ENCODE measurements at places on chromosomes 11 and 22.

DNA sequence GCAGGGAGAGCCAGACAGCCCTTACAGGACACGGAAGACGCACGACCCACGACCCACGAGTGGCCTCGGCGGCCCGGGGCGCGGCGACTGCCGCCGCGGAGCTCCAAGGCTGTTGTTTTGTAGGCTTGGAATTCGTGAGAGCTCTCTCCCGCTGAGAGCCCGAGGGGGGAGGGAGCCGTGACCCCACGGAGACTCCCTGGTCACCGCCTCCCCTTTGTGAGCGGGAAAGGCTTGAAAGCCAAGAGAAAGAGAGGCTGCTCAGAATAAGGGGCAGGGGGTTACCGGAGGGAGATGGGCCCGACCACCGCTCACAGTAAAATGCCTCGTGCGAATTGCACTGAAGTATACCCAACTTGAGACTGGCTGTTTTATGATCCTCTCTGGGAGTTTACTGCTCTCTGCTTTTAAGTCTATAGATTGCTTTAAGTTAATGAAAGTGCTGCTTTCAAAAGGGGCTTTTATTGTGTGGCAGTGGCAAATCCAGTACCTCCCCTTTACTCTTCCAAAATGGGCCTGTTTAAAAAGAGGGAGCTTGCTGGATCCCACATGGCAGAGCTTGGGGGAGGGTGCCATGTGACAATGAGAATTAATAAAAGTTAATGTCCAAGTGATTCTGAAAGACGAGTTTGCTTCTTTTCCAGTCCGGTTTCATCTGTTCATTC lies 2.9 kb downstream of the PKNOX2 start:
- no peak for DNase-seq

DNA sequence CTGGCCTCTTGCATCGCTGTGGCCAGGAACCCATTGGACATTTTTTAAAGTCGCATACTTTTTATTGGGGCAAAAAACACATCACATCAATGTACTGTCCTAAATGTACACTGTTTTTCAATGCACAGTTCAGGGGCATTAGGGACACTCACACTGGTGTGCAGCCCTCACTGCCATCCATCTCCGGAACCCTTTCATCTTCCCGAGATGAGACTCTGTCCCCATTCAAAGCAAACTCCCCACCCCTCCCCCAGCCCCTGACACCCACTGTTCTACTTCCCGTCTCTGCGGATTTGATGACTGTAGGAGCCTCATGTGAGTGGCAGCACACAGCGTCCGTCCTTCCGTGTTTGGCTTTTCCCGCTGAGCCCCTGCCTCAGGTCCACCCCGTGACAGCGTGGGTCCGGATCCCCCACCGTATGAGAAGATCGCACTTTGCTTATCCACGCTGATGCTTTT lies 41.8 kb upstream of the TH start:
- peak; percentile 30 for DNase-seq

DNA sequence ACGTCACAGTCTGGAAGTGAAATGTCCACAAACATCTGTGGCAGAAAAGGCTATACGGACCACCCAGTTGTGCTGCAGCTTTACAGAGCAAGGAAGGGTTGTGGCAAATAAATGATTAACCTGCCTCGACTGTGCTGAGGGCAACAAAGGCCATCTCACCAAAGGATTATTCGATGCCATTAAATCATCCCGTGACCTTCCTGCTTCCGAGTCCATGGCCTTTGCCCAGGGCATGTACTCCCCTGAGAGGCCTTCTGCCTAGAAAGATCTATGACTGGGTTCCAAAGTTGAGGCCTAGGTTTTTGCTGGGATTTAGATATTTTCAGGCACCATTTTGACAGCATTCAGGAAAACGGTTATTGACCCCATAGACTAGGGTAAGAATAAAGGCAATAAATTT lies 9.2 kb downstream of the CDPF1 start:
- no peak for DNase-seq

DNA sequence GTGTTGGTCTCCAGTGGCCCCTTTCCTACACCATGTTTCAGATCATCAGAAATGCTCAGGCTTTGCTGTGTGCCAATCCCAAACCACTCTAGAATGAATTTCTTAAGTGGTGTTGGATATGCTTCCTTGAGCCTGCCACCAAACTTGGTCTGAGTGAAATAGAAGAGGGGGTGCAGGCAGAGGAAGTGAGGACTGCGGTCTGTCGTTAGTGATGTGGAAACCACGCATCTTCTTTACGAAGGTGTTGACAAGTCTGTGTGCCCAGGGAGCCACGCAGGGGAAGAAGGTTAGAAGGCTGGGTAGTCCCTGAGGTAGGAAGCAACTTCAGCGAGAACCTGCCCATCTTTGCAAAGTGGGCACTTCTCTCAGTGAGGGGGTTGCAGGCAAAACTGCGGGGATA lies 187.4 kb upstream of the NAV2 start:
- DNase-seq = no peak

DNA sequence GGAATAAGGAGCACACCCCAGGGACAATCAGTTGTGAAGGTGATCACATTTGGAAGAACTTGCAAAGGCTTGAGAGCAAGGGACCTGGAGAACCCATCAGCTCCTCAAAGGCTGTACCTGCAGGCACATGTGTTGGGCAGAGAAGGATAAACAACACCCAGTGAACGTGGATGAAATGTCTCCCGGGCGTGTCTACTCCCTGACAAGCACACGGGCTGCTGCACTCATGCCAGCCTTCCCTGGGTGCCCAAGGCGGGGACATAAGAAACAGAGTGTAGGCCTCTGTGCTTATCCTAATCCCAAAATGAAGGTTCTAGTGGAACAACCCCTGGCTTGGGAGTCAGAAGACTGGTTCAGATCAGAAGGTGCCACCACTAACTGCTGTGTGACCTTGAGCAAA lies 46.7 kb downstream of the DSCAML1 start:
- DNase-seq = no peak

DNA sequence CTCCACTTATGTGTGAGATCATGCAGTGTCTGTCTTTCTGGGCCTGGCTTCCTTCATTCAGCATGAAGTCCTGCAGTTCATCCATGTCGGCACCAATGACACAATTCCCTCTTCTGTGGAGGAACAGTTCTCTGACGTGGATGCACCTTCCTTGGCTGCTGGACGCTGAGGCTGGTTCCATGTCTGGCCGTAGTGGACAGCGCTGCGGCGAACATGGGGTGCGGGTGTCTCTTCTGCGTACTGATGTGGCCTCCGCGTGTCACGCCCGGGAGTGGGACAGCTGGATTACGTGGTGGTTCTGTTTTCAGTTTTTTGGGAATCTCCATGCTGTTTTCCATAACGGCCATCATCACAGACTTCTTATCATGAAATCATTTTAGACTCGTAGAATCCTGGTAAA lies 16.9 kb upstream of the MUC2 start:
- DNase-seq = no peak

DNA sequence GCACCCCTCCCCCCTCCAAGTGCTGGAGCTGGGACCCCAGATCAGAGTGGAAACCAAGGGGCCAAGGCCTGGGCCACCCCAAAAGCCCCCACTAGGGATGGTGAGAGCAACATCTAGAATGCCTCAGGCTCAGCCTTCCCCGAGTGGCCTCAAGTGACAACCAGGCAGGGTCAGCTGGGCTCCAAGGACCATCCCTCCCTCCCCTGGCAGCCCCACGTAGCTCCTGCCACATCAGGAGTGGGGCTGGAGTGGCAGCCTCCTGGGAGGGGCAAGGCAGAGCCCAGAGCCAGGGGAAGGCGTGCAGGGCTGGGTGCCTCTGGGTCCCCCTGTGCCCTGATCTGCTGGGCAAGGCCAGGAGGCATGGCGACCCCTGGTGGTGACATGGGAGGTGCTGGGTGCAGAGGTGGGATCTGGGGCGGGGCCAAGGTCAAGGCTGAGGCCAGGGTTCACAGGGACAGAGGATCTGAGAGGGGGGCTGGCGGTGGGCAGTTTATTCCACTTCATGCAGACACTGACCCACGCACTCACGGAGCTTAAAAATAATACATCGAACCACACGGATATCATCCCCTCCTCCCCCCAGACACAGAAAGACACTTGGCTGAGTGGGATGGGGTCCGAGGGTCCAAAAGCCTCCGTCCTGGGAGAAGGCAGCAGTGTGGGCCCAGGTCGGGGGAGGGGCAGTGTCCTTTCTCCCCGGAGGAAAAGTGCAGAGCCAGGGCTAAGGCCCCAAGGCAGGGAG lies 15.8 kb upstream of the EHD1 start:
- DNase-seq = peak; percentile 87

DNA sequence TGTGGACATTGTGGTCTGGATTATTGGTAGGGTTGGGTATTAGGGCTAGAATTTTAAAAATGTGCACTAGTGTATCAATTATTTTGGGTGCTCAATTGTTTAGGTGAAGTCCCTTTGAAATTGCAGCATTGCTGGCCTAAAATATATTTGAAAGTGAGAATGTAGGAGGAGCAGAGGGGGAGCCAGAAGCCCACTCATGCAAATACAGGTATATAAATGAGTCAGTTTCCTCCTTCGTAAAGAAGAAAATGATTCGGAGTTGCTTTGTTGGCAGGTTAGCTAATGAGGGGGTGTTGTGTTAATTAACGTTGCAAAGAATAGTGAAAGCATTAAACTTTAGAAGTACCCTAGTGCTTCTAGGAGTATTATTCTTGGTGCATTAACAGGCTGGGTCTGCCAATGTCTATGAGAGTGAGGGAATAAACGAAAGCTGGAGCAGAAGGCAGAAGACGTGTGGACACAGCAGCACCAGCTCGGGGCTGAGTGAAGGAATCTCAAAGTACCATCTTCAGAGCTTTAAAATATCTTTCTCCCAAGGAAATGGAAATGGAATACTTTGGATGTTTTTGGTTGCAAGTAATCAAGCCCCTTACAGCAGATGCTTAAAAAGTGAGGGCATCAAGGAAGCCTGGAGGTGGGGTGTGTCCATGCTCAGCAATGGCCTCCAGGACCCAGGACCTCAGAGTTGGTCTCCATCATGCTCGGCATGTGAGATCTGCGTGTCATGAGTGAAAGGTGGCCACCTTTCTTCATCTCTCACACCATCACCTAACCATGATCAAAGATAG lies 522.9 kb downstream of the NTM start:
- no peak for DNase-seq

DNA sequence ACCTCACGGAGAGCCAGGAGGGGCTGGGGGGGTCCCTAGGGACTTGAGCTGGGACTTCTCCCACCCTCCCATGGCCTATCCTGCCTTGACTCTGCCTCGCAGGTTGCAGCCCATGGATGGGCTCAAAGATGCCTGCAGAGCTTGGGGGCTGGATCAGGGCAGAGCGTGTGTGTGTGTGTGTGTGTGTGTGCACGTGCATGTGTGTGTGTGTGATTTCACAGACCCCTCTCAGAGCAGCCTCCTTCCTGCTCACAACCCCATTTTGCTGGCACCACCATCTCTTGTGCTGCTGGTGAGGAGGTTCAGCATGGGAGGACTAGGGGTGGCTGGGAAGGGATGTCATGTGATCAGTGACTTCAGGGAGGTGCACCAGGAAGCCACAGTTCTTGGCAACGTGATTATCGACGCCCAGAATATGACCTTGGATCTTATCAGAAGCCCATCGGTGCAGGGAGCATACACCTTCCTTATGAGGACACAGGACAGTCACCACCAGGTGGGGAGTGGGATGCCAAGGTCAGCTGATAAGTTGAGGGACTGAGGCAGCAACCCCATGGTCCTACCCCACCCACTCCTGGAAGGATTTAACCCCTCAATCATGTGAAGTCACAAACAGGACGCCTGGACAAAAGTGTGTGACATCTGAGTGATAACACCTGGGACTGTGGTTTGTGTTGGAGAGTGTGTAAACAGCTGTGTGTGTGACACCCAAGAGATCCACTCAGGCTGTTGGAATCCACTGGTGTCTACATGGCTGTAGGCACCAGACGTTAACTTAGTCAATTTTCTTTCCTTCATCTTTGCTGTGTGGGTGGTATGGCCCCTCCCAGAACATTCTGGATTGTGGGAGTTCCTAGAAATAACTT lies 1.8 kb upstream of the NAALADL1 start:
- no peak for DNase-seq

DNA sequence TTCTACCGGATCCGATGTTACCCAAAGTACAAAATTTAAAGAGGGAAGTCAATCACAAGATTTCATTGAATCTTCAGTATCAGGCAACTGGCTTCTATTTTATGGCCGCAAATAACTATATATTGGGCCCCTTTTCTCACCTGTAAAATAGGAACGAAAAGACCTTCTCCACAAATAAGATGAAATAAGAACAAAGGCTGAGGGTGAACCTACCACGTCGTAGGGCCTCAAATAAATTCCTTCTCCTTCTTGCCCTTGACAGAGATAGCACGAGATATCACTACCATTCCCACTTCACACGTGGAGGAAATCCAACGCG lies 794 bp upstream of the EMSY start:
- no peak for DNase-seq

DNA sequence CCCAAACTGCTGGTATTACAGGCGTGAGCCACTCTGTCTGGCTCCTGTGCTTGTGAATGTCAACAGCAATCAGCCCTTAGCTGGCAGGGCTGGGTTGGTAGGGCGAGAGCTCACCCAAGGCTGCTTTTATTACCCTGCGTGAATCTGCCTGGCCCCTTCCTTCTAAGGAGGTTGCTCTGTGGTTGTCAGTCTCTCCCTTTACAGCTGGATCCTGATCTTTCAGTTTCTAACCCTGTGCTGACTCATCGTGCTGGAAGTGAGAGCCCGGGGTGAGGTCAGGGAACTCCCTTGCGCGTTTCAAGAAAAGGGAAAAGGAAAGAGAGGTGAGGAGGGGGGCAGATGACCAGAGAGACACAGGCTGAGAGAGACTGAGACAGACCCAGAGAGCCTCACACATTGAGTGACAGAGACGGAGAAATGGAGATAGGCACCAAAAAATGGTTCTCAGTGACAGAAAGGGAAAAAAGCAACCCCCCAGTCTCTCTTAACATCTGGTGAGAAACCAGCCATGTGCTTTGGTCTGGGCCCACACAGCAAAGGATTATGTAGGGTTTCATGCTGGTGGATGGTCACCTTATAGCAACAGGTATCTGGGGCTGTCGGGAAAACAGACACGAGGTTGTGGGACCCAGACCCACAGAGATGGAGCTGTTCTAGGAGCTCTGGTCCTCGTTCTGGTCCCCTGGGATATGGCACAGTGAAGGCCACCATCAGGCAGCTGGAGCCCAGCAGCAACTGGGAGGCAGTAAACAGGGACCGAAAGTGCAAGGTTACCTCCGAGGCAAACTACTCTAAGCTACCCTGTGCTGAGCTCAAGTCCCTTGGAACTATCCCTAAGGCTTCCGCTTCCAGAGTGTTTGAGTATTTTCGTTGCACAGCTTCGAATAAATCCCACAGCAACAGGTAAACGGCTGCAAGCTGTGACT lies 2.5 kb downstream of the TCN2 start:
- no peak for DNase-seq

- DNase-seq = no peak
These were observed 344.3 kb downstream of the AASDHPPT start for GRCh38 chr11:106421676-106422292.

DNA sequence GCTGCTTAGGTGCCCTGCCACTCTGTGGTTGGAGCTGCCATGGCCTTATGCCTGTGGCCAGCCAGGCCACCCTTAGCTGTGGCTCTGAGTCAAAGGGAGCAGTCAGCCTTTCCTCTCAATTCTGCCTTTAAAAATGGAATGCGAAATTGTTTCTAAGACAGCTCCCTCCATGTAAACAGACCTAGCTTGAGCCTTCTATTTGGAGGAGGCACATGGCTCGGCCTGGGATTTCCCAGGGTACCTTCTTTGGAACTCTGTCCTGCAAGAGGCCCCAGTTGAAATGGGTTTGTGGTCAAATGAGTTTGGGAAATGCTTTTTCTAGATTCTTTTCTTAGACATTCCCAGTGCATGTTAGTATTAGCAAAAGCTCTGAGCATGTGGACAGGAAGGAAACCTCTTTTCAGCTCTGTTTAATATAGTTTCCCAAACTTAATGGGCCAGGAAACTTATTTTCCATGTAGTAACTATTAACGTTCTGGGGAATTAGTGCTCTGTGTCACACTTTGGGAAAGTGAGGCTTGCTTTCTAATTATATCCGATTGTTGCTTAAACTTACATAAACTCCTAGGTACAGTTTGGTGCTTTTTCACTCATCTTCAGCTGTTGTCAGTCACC lies 7.8 kb downstream of the PHOX2A start:
- no peak for DNase-seq

Measured in T-cell (primary cell).